ENCODE measurements at places on chromosomes 11 and 22.

DNA sequence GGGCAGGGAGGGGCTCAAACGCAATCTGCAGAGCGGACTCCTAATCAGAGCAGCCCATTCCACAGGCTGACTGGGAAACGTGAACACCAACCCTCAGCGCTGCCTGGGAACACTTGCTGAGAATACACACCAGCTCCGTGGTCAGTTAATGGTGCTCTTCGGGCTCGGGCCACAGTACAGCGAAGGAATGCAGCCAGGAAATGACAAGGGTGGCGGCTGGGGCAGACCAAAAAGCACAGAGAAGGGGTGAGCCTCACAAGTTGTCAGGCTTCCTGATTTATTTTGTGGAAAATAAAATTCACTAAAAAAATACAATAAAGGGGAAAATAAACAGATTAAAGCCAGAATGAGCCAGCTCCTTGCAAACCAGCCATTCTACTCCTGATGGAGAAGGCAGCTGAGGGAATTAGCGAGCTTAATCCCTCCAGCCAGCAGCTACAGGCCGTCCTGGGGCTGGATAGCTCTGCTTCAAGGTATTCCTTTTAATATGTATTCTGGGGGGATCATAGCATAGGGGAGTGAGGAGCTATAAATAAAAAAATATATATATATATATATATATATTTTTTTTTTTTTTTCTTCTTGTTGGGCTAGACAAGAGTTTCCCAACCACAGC is 165.5 kb upstream of the NTM start:
- no peak for DNase-seq

DNA sequence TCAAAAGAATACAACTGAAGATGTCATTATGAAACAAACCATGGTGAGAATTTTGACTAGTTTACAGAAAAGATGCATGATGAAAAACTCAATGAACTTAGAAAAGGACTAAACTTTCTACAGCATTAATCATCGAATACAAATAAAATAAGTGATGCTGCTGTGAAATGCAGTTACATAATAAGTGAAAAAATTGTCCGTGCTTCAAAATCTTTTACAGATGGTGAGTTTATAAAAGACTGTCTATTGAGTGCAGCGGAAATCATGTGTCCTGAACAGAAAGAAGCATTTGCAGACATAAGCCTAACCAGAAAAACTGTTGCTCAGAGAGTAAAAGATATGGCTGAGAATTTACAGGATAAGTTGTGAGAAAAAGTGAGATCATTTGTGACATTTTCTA is 33.8 kb downstream of the NEAT1 start:
- no peak for DNase-seq

GRCh38 chr11:69682681-69683326 is 7.7 kb upstream of the LTO1 start:
- DNase-seq: no peak

- no peak for DNase-seq
Observed at GRCh38 chr22:40813912-40814315, 5.2 kb downstream of the SLC25A17 start.

DNA sequence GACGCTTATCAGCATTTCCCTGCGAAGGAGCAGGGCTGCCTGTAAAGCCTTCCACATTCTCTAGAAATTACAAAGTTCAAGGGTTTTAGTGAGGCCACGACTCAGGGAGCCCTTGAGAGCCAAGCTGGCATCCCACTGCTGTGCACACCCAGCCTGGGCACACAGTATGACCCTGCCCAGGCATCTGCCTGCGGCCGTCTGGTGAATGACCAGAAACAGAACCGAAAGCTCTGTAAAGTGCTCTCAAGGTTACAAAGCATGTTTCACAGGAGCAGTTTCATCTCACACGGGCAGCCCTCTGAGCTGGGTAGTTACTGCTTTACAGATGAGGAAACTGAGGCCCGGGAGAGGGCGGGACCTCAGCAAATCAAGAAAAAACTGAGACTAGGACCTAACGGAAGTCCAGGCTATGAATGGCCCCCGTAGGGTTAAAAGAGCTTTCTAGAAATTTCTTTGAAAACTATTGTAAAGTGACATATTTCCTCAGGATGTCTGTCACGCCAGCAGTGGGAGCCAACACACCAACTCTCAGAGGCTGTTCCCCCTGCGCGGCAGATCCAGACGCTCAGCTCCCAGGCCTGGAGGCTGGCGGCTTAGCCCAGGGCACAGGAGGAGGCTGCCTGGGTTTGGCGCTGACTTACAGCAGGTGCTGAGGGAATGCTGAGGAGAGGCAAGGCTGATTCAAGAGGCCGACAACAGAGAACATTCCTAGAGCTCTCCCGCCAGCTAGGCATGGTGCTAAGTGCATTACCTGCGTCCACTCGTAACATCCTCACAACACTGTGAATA is 7.7 kb upstream of the TCF20 start:
- DNase-seq: peak; percentile 71

All from endodermal cell (in vitro differentiated cells).